ENCODE measurements at places on chromosomes 7 and 10. TPM values are rescaled to one million over a fixed set of nuclear protein-coding genes. Genes with fewer than 3 reads are reported as not detected.

The ZNF117 gene
- 2.8 TPM for total RNA-seq

The SPDYE16 gene
- not detected for total RNA-seq

The GPC2 gene
- 0.22 TPM for total RNA-seq

The SLC18A3 gene
- not detected for total RNA-seq

The LIPN gene
- not detected for total RNA-seq

The AMPH gene
- 1.9 TPM for total RNA-seq

The MMRN2 gene
- 7.3 TPM for total RNA-seq

The TRIM8 gene
- total RNA-seq: 108 TPM

The ATP5MK gene
- 259 TPM for total RNA-seq

The LEP gene
- 0.22 TPM for total RNA-seq

The OPALIN gene
- not detected for total RNA-seq

The NAT16 gene
- total RNA-seq: not detected

The LRRC4 gene
- total RNA-seq: 0.32 TPM

The NKX1-2 gene
- not detected for total RNA-seq

The WEE2 gene
- total RNA-seq: not detected

The LSM5 gene
- total RNA-seq: 34.4 TPM

The ACSM6 gene
- total RNA-seq: not detected

The SPDYE11 gene
- total RNA-seq: not detected

The TMEM106B gene
- 63.0 TPM for total RNA-seq

The FRMD4A gene
- 17.5 TPM for total RNA-seq

The RAMP3 gene
- total RNA-seq: not detected

The MRLN gene
- not detected for total RNA-seq

The PPP1R17 gene
- not detected for total RNA-seq

The SVOPL gene
- not detected for total RNA-seq

The KIAA1217 gene
- 4.7 TPM for total RNA-seq

The ZFYVE27 gene
- total RNA-seq: 32.6 TPM

The FGF8 gene
- 4.4 TPM for total RNA-seq

The CRTAC1 gene
- 0.13 TPM for total RNA-seq

The TBXAS1 gene
- not detected for total RNA-seq

The SFXN2 gene
- total RNA-seq: 1.1 TPM

The TSPAN12 gene
- total RNA-seq: 2.0 TPM

The CTAGE8 gene
- 0.13 TPM for total RNA-seq

The RBP3 gene
- not detected for total RNA-seq

The DYDC1 gene
- total RNA-seq: not detected

The SHTN1 gene
- 1.6 TPM for total RNA-seq

The C10orf67 gene
- 0.25 TPM for total RNA-seq

The CPXM2 gene
- total RNA-seq: 19.8 TPM

The FAM237B gene
- total RNA-seq: not detected

The CTNNA3 gene
- total RNA-seq: not detected

The ALKBH4 gene
- 17.8 TPM for total RNA-seq

The ADCK2 gene
- 29.0 TPM for total RNA-seq

The RET gene
- not detected for total RNA-seq

The PDE1C gene
- 43.1 TPM for total RNA-seq

The KIF20B gene
- total RNA-seq: 8.9 TPM

The C10orf53 gene
- total RNA-seq: not detected

The GIMAP6 gene
- total RNA-seq: not detected
